ENCODE measurements at places on chromosomes 6 and 20. TPM values are rescaled to one million over a fixed set of nuclear protein-coding genes. Genes with fewer than 3 reads are reported as not detected.

DNA sequence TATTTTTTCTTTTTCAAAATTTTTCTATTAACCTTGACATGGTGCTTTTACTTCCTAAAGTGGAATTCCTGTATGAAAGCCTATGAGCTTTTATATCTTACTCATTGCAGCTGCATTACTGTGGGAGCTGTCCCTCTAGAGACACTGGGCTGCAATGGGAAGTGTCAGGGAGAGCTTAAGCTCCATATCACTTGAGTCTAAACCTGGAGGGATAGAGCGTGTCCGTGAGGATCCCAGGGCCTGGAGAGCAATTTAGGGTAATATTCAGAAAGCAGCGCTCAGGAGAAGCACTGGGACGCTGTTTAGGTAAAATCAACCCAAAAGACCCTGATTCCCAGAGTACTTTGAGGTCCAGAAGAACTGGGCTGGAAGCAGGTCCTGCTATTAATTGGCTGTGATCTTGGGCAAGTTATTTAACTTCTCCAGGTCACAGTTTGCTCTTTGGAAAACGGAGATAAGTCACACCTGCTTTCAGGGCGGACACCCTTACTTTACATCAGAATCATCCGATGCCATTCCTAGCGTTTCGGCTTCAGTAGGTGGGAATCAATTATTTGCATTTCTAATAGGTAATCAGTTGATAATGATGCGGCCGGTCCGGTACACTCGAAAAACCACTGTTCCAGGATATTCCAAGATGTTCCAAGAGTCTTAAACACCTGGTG lies 628 bp upstream of the ERGIC3 start:
- no peak for DNase-seq

GRCh38 chr6:100236389-100236788 lies 228.3 kb downstream of the SIM1 start:
- DNase-seq = no peak

GRCh38 chr20:52616629-52617028 lies 355.5 kb upstream of the TSHZ2 start:
- DNase-seq = no peak

DNA sequence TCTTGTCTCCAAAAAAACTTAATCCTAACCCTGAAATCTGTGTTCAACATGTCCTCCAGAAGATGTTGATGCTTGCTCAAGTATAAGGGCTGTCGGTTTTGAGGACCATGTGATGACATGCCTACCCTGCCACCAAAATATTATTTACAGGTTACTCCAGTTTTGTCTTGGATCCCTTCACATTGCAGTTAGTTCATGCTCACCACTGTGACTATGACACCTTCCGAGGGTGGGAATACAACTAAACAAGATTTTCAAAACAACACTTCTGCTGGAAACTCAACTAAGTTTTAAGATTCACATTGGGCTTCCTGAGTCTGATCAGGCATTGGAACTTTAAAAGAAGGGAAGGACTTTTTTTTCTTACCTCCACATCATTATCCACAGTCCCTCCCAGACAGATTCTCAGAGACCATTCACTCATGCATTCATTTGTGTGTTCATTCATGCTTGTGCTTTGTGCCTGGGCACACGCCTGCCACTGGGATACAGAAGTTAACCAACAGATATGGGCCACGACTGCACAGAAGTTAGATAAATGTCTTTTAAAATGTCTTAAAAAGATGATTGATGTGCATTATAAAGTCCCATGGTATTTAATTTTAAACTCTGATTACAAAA lies 118.7 kb upstream of the GJE1 start:
- no peak for DNase-seq

DNA sequence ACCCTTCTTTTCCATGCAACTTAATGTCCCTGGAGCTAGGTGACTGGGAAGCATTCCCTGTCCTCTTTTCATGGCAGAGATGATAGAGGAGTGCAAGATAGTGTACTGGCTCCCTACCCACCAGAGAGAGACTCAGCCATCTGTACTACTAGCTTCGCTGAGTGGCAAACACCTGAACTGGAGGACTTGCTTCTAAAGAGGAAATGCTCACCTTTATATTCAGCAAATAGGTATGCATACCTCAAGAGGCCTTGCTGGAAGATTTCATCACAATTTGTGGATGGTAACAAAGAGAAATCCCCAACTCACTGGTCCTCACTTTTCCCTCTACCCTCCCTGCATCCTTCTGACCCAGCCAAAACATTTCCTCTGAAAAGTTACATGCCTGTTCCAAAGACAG lies 124.1 kb downstream of the FOXA2 start:
- no peak for DNase-seq

- no peak for DNase-seq
Measured at GRCh38 chr20:34896086-34896621, 19.7 kb downstream of the ACSS2 start.

- no peak for DNase-seq
Measured at GRCh38 chr6:165580136-165580535, 82.9 kb downstream of the PDE10A start.

DNA sequence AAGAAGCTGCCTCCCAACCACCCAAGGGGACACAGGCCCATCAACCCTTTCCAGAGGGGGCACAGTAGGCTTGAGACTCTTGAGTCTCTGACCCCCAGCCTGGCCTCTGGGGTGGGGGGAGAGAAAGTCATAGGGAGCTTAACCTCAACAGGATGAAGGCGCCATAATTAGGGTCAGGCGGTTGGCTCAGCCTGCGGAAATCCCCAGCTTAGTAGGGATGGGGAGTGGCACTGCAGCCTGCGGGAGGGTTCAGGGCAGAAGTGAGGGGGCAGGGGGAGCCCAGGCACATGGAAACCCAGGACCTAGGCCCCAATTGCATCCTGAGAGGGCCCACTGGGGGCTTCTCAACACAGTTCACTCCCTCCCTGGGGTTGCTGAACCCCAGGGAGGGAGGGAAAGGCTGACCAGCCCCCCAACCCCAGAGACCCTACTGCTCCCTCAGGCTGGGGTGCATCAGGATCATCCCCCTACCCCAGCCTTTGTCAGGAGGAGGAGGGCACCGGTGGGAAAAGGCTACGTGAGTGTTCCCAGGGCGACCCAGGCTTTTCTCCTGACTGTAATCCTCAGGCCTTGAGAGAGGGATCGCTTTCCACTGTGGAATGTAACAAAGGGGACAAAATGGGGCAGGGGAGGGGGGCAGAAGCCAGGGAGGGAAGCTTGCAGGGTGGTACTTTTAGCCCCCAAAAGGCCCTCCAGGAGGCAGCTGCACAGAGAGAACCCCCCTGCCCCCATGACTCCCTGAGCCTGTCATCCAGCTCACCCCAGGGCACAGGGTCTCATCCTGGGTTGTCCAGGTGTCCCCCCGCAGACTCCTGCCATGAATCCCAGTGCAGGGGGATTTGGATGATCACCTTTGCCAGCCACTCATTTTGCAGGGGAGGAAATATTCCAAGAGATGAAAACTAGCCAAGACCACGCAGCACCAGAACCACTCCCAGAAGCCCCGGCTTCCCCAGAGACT lies 46.4 kb downstream of the MRPL14 start:
- DNase-seq = no peak

- DNase-seq = peak; percentile 63
Measured at GRCh38 chr20:17806739-17807441, 107.1 kb downstream of the BANF2 start.

DNA sequence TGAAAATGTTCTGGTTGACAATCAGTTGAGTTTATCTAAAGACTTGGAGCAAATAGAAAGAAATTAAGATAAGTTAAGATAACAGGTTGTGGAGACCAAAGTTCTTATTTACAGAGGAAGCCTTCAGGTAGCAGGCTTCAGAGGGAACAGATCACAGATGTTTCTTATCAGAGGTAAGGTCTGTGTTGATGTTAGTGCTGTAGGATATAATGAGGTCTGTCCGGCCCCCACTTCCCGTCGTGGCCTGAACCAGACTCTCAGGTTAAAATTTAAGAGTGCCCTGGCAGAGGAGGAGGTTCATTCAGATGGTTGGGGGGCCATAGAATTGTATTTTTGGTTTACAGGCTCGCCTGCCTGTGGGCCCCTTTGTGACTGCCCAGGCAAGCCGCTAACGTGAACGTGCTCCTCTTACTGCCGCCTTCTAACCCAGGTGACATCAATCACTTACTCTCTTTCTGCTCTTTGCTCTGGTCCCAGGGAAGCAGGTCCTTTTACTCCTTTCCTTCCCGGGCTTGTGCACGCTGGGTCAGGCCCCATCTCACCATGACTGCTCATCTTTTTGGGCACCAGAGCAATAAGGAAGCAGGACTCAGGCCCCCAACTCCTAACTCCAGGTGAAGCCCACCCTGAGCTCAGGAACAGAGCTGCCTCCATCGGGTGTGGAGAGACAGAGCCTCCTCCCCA lies 18.3 kb upstream of the UNC93A start:
- DNase-seq = no peak

GRCh38 chr20:47720636-47721427 lies 64.4 kb downstream of the SULF2 start:
- no peak for DNase-seq

GRCh38 chr6:26520237-26520849 lies 17.8 kb upstream of the HMGN4 start:
- no peak for DNase-seq

GRCh38 chr6:74870403-74870802 lies 335.4 kb downstream of the COL12A1 start:
- no peak for DNase-seq

- peak; percentile 54 for DNase-seq
Measured at GRCh38 chr6:169340395-169340794, 86.7 kb upstream of the THBS2 start.

GRCh38 chr20:38075161-38075998 lies 41.8 kb downstream of the RPRD1B start:
- DNase-seq = no peak

- DNase-seq = no peak
Measured at GRCh38 chr6:161035182-161035980, 43.8 kb downstream of the MAP3K4 start.

- DNase-seq = no peak
Measured at GRCh38 chr20:34575271-34575670, 16.8 kb downstream of the MAP1LC3A start.

DNA sequence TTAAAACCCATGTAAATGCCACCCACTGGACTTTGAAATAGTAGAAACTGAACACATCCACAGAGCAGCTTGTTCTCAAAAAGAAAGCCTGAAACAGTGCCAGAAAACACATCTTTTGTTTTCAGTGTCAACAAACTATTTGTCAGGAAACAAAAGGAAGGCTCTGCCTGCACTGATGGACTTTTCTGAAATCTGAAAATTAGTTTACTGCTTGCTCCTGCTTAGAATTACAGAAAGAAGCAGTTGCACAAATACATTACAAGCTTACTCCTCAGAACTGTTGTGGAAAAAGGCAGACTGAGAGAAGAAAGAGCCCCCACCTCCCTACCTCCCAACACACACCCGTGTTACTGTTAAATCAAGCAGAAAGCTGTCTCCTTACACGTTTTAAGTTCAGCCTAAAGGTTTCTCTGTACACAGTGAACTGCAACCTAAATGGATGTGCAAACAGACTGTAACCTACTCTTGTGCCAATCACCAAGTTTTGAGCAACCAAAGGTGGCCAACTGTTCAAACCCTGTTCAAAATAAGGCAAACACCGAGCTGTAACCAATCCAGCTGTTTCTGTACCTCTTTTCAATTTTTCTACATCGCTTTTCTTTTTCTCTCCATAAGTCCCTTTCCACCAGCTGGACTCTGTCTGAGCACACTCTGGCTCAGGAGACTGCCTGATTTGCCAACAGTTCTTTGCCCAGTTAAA lies 43.7 kb downstream of the FRK start:
- DNase-seq = no peak

GRCh38 chr6:96099069-96099468 lies 83.3 kb downstream of the FUT9 start:
- DNase-seq = no peak

- DNase-seq = peak; percentile 16
Measured at GRCh38 chr6:139925894-139926641, 551.6 kb upstream of the CITED2 start.

DNA sequence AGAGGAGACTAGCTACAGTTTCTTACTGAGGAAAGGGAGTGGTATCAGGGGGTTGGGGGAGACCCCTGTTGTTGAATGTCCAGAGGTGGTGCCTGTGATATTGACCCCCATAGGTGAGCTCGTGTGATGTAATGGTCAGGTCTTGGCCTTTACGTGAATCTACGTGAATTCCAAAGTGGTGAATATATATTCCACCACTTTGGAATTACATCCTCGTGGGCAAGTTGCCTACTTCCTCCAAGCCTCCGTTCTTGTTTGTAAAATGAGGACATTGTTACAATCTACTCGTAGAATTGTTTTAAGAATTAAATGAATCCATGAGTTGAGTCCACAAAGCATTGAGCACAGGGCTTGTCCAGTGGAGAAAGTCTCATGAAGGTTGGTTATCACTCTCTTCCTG lies 47.3 kb downstream of the TSHZ2 start:
- peak; percentile 27 for DNase-seq

DNA sequence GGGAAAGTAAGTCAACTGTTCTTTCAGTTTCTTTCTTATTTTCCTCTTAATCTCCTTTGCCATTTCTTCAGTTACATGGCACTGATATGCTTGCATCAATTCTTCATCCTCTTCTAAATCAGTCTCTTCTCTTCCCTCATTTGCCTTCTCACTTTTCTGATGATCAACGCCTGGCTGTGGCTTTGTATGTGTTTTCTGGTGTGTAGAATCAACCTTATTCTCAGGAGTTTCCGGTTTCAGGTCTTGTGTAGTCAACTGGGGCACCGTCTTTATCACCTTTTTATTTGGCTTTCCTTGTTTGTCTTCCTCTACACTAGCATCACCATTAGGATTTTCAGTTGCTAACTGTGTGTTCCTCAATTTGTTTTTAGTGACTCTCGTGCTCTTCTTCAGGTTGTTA lies 31.6 kb downstream of the AHI1 start:
- no peak for DNase-seq

DNA sequence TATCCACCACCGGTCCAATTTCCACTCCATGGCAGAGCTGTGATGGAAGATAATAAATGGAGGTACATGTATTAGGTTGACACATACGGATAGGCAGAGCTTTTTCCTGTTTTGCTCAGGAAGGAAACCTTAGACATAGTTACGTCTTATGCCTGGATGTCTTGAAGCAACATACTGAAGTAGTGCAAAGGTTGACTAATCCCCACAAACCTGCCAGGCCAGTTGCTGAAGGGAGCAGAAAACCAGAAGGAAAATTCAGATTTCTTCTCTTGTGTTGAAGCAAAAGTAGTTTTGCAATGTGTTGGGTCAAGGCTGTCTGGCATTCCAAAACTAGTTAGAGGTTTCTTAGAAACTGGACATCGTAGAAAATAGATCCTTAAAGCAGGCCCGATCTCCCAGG lies 68.7 kb downstream of the PHACTR1 start:
- DNase-seq = no peak

- no peak for DNase-seq
Measured at GRCh38 chr6:6741264-6741663, 152.7 kb downstream of the LY86 start.

GRCh38 chr6:112831022-112831421 lies 483.9 kb downstream of the RFPL4B start:
- DNase-seq = no peak

HLA-C gene
- 601 TPM for total RNA-seq

C20orf144 gene
- 0.09 TPM for total RNA-seq

ANGPT4 gene
- 0.20 TPM for total RNA-seq

TBXT gene
- not detected for total RNA-seq

RXRB gene
- 56.8 TPM for total RNA-seq

SPATS1 gene
- not detected for total RNA-seq

MUC22 gene
- not detected for total RNA-seq

CGAS gene
- total RNA-seq = 4.5 TPM

B3GAT2 gene
- 0.03 TPM for total RNA-seq

PROCR gene
- 21.4 TPM for total RNA-seq

PTGIS gene
- total RNA-seq = 101 TPM

Measured in mucosa of gallbladder (tissue), 1 donor.